Fibroblast of skin of back (primary cell): ENCODE measurements at places on chromosomes 4 and X.

GRCh38 chr4:28247805-28248204 is 1387.2 kb downstream of the STIM2 start:
- no peak for DNase-seq

DNA sequence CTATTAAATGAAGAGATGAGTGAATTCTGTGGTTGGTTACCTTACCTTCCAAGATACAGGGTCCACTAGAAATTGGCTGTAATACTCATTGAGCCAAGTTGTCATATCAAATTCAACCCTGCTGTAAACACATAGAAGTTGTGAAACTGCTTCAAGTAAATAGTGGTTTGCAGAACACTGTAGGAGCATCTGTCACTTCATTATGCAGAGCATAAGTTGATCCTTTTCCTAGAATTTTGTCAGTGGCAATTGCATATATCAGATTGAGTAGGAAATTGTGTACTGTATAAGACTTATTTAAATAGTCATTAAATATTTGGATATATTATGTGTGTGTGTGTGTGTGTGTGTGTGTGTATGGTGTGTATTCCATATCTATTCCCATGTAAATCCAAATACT is 8.8 kb upstream of the XK start:
- DNase-seq = no peak

DNA sequence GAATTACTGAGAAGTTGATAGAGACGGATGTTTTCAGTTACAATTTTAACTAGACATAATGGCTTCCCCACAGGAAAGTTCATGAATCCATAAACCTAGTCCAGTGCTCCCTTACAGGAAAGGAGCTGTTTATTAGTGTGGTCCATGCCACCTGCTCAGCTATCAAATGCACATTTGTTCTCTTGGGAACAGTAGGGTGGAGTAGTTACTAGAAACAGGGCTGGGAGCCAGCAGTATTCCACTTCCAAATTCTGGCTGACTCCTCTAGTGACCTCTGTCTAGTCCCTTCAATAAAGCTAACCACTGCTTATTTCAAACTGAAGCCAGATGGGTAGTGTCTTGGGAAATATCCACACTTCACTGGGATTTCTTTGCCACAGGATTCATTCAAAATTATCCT is 88.4 kb upstream of the TLL1 start:
- no peak for DNase-seq

DNA sequence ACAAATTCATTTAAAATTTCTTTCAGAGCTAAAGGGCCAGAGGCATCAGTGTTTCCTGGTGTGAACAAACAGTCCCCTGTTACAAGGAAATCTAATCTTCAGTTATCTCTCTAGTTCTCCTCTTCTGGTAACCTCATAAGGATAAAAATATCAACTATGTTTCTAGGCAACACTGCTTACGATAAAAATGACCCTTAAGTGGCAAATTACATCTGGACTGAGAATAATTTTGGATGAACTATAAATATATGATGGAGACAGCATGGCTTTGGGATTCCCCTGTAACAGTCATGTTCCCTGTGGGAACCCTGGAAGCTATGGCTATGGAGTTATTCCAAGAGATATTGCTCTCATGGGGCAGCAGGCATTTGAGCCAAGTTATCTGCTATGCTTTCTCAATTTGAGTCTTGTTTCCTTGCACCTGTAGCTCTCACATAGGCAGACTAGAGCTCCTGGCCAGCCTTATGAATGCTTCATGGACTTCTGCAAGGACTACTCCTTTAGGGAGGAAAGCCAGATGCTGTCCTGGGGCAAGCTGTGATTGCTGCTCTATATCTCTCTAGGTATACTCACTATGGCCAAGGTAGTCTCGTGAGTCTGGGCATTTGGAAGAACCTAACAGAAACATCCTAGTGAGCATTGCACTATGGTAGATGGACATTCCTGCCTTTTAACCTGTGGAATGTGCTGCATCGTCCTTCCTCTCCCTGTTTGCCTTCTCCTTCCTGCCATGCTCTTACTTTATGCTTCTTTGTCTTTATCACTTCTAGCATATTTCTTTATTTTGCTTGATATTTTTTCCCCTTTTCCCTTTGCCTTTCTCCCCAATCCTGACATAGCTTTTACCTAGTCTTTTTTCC is 14.2 kb downstream of the C4orf33 start:
- DNase-seq = no peak
